Thoracic aorta endothelial cell (primary cell): ENCODE measurements at places on chromosomes 11 and 22. TPM values are rescaled to one million over a fixed set of nuclear protein-coding genes. Genes with fewer than 3 reads are reported as not detected.

LSP1 gene
- 0.27 TPM in 1 of 2 replicates, not detected in the other for total RNA-seq

FERMT3 gene
- 124 and 138 TPM in 2 replicates for total RNA-seq

RCOR2 gene
- total RNA-seq = 0.36 and 0.40 TPM in 2 replicates

PANX3 gene
- total RNA-seq = not detected in 2 replicates
